ENCODE measurements at places on chromosomes 7 and 10.

- DNase-seq, result no peak
Observed at GRCh38 chr10:33164060-33164709, 170.3 kb downstream of the NRP1 start.

DNA sequence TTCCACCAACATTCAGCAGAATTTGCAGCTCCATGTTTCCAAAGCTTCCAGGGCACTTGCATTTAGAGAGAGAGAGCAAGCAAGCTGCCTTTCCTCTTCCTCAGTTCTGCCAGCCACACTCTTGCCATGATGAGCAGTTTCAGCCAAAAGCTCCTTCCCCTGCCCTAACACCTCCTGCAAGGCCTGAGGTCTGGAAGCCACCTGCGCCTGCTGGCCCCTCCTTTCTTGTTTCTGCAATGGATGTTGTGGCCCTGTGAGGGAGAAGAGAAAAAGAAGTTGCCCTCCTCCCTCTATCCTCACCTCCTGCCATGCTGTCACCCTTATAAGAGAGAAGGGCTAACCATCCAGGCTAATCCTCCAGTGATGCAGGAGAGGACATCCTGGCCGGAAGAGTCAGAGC is 48.7 kb downstream of the IKZF1 start:
- no peak for DNase-seq

- no peak for DNase-seq
Observed at GRCh38 chr10:4057021-4057420, 272.0 kb upstream of the KLF6 start.

DNA sequence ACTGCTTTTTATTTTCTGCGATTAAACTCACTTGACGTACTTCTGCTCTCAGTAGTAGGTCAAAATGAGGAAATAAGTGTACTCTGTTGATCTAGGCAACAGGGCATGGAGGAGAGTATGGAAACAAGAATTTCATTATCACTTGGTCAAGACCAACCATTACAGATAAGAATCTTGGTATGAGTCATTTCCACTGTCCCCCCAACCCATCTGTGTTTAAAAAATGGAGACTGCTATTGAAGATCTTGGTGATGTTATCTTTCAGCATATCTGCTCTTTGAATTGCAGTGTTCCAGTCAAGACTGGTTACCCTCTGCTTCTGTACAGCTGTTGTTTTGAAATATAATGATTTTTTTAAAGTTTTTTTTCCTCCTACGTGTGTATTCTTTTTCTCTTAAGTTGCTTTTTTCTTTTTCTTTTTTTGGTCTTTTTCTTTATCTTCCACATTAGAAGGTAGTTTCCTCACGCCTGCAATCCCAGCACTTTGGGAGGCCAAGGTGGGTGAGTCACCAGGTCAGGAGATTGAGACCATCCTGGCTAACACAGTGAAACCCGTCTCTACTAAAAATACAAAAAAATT is 11.7 kb downstream of the STAM start:
- no peak for DNase-seq

DNA sequence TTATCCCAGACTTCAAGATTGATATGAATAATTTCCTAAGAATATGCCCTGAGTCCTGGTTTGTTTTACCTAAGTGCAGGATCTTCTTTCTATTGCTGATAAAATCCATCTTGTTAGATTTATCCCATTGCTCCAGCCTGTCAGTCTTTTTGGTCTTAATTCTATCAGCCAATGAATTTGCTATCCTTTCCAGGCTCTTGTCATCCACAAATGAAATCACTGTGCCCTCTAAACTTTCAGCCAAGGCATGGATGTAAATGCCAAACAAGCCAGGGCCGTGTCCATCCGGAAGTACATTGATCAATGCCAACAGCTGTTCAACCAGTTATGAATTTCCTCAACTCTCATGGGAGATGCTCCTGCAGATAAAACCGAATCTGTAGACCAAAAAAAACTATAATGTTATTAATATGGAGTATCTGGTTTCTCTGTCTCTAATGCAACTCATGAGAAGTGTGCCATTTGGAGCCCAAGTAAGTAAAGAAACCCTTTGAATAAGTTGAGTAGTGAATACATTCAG is 40.0 kb downstream of the NPY start:
- DNase-seq, result no peak

GRCh38 chr7:76318488-76319353 is 16.2 kb downstream of the HSPB1 start:
- no peak for DNase-seq
